Brain pericyte (primary cell): ENCODE measurements at places on chromosomes 2 and 18.

DNA sequence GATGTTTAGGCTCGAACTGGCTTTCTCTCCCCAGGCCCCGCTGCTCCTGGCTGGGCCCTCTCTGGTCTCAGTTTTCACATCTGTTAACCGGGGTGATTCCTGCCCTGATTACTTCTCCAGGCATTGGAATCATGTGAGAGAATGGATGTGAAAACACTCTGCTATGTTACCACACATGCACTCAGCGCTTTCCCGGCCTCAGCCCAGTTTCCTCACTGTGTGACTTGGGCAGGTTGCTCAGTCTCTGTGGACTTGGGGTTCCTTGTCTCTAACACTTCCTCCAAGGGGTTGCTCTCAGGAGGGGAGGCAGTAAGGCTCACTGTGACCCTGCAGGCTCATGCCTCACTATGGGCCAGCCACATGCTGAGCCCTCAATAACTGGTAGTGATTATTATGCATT, 230.4 kb upstream of the HS6ST1 start:
- no peak for DNase-seq

- DNase-seq, result no peak
Measured at GRCh38 chr2:144759746-144760145, 239.8 kb upstream of the ZEB2 start.

DNA sequence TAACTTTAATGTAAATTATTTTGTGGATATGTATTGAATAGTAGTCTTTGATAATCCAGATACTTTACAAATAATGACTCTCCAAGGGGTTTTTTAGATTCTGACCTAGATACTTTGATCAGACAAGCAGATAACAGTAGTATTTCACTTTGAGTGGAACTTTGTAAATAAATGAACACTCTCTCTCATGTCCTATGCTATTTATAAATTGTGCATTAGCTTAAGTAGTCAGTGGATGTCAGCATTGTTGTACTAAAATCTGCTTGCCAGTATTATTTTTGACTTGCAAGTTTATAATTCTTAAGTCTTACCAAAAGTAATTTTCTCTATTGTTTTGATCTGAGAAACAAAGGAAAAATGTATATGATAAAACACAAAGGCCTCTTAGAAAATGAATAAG, 1113.1 kb upstream of the NRXN1 start:
- no peak for DNase-seq

- no peak for DNase-seq
Measured at GRCh38 chr2:20643060-20643459, 7.8 kb downstream of the HS1BP3 start.

DNA sequence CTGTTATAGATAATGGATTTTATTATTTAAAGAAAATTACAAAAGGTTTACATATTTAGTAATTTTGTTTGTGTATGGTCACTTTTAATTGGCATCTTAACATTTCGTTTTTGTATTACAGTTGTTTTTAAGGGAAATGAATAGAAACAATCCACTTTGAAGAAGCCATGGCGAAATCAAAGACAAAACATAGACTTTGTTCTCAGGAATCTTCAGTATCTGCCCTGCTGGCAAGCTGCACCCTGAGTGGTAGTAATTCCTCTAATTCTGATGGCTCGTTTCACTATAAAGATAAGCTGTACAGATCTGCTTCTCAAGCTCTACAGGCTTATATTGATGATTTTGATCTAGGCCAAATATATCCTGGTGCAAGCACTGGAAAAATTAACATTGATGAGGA, 2.7 kb downstream of the C18orf54 start:
- no peak for DNase-seq

GRCh38 chr2:172775319-172775718, 39.7 kb downstream of the RAPGEF4 start:
- no peak for DNase-seq

DNA sequence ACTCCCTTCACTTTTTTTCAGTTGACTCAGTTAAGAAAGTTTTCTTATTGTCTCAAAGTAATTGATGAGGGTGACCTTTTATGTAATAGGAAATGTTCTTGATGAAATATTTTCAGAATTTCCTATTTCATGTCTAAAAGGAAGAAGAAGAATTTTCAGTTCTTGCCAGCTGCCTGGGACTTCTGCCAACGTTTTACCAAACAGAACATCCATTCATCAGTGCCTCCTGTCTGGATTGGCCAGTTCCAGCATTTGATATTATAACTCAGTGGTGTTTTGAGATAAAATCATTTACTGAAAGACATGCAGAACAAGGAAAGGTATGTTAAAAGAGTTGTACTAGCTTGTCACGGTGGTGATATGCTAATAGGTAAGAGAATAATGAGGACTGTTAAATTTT, 104.7 kb upstream of the MYO3B start:
- no peak for DNase-seq

DNA sequence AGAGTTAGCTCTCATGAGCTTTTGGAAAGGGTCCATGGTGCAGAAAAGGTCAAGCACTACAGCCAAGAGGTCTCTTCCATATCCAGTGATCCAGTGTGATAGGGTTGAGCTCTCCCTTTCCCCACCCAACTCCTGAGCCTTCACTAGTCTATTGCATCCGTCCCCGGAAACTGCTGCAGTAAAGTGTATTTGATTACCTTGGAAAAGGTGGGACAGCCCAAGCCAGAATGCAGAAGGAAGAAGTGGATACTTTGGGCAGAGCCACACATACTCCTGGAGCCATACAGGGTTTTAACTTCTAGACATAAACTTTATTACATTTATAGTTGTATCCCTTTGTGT, 3.6 kb downstream of the PNKD start:
- DNase-seq, result no peak

DNA sequence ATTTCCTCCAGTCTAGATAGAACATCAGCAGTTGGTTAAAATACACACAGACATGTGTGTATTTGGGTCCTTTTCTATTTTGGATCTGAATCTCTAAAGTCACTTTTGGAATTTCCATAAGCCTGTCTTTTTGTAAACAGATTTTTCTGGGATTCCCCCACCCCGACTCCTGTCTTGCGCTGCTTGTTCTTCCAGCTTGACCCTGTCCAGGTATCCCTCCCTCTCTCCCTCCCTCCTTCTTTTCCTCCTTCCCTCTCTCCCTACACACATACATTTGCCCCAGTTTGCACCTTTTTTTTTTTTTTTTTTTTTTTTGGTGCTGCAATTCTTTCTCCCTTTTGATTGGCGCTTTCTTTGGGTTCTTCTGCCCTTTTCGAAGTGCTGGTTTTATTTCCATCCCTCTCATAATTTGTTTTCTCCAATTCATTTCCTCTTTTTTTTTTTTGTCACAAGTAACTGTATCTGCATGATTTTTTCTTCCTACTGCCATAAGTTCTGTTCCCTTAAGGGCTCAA, 114.8 kb upstream of the SERTAD2 start:
- DNase-seq, result no peak
